ENCODE measurements at places on chromosomes 11 and 22. TPM values are rescaled to one million over a fixed set of nuclear protein-coding genes. Genes with fewer than 3 reads are reported as not detected.

The TUB gene
- total RNA-seq, result 14.9 TPM

The FAM180B gene
- total RNA-seq, result 0.31 TPM

The PDE2A gene
- total RNA-seq, result 3.4 TPM

The DEAF1 gene
- total RNA-seq, result 68.6 TPM

The OLFML1 gene
- total RNA-seq, result not detected

The USH1C gene
- total RNA-seq, result 1.5 TPM

The BTBD10 gene
- 22.4 TPM for total RNA-seq

The RTN4RL2 gene
- total RNA-seq, result 7.0 TPM

The KCNA4 gene
- not detected for total RNA-seq

The ANO9 gene
- total RNA-seq, result 12.3 TPM

DNA sequence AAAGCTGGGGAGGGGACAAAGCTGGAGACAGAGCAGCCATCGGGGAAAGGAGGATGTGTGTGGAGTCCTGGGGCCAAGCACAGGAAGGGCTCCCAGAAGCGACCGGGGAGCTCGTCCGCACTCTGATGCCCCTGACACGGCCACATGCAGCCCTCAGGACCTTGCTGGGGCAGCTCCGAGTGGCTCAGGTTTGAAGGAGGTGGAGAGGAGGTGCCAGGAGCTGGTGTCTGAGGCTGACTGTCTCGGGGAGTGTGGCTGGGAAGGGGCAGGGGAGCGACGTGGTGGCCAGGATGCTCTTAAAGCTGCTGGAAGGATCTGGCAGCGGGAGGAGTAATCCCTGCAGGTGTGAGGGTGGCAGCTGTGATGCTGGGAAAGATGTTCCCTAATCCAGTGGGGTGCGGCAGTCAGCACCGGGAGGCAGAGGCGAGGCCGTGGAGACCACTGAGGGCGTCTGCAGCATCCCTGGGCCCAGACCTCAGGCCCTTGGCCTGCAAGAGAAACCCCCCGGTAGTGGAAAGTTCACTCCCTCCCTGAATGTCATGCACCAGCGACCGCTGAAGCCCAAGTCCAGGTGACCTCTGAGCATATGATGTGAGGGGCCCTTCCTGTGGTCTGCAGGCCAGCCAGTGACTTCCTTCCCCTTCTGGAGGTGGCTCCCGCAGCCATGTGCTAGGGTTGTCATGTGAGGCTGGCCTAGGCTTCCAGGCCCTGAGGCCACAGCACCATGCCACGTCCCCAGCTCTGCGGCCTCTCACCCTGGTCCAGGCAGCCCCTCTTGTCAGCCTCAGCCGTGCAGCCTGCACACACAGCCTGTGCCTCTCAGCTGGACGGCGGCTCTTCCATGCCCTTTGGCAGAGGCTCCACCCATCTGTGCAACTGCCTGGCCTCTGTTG, 17.2 kb upstream of the CTSD start:
- 0 out of 2 replicates have a peak, but pooled peaks cover 3% of the 10 kb centered on the region for H3K36me3 ChIP-seq
- no peaks in the 10 kb centered on the region for H3K27me3 ChIP-seq
- H3K27ac ChIP-seq, result no peak overlapping the region

GRCh38 chr22:37019309-37020191, at the start of the genes MPST and TST:
Gene MPST (plus strand): TSS chr22:37019742. CDS start chr22:37019837, 95 bp downstream.
Gene TST (minus strand): TSS chr22:37019447. CDS start chr22:37018732, 715 bp downstream.
- H3K27ac ChIP-seq, result no peak within 1 kb of the TSS
- peaks cover 21% of the 10 kb centered on the region for H3K36me3 ChIP-seq
- no peaks in the 10 kb centered on the region for H3K27me3 ChIP-seq
- peak within 1 kb of the TSS; percentile 92 for H3K4me3 ChIP-seq
- H3K4me1 ChIP-seq, result peaks cover 6% of the 10 kb centered on the region

DNA sequence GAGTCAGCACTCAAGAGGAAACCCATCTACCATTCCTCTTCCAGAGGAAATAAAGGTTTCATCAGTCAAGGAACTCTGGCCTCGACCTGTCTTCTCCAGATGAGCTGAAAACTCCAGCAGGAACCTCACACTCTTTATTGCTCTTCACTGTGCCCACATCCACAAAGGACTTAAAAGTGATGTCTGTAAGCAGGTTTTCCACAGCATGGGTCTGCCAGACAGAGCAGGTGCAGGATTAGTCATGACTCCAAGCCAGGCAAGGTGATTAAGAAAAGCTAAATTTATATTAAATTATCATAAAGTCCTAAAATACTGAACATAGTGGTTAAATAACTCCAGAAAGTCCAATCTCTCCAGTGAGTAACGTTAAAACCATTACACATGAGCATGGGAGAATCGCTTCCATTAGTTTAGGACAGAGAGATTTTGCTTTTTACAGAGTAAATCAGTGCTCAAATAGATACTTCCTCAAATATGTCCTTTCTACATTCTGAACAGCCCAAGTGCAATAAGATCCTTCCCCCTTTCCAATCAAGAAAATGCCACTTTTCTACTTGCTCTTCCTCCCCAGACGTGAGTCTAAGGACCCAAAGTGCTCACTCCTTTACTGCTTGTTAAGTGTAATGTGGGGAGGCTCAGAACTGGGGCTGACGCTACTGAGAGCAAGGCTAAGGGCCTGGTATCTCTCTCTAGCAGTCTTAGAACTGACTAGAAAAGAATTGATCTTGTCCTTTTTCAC, 10.7 kb upstream of the CKAP5 start:
- H3K4me1 ChIP-seq, result no peaks in the 10 kb centered on the region
- H3K27ac ChIP-seq, result no peak overlapping the region
- no peaks in the 10 kb centered on the region for H3K27me3 ChIP-seq

DNA sequence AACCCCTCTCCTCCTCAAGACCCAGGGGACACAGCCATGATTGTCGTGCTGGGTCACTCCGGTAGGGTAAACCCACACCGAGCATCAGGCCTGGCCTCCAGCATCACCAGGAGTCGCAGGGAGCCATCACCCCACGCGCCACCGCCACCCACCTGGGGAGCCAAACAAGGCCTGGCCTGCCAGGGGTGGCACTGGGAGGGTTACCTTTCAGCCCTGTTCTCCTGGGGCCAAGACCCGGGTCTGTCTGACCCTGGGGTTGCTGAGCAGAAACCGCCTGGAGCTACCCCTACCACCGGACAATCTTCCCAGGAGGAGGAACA, 39.3 kb upstream of the NNMT start:
- no peak overlapping the region for H3K4me3 ChIP-seq
- H3K36me3 ChIP-seq, result no peaks in the 10 kb centered on the region
- no peaks in the 10 kb centered on the region for H3K4me1 ChIP-seq
- no peaks in the 10 kb centered on the region for H3K27me3 ChIP-seq
- no peak overlapping the region for H3K27ac ChIP-seq

DNA sequence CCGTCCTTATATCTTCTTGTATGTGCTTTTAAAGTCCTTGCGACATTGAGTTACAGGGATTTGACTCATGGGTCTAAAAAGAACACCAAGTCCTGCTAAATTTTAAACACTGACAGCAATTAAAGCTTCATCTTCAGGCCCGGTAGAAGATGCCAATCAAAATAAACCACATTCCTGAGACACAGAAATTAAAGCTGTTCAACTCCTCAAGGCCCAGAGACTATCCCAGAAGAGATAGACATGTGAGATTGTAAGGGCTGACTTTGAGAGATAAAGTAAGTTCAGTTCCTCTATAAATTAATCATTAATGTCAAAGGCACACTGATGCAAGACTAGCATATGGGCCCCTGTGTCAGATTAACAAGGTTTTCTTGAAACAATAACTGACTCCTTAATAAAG, 49.8 kb downstream of the OSBPL5 start:
- peaks cover 48% of the 10 kb centered on the region for H3K36me3 ChIP-seq
- DNase-seq, result no peak
- no peak overlapping the region for H3K4me3 ChIP-seq

- no peak overlapping the region for H3K4me3 ChIP-seq
- no peaks in the 10 kb centered on the region for H3K36me3 ChIP-seq
- no peaks in the 10 kb centered on the region for H3K27me3 ChIP-seq
- H3K27ac ChIP-seq, result no peak overlapping the region
- no peaks in the 10 kb centered on the region for H3K4me1 ChIP-seq
- no peak for DNase-seq
These were observed 929.0 kb upstream of the FAT3 start for GRCh38 chr11:91295591-91295990.

GRCh38 chr22:47610764-47611163, 848.3 kb downstream of the TBC1D22A start:
- no peak overlapping the region for H3K27ac ChIP-seq
- DNase-seq, result no peak
- H3K36me3 ChIP-seq, result no peaks in the 10 kb centered on the region

DNA sequence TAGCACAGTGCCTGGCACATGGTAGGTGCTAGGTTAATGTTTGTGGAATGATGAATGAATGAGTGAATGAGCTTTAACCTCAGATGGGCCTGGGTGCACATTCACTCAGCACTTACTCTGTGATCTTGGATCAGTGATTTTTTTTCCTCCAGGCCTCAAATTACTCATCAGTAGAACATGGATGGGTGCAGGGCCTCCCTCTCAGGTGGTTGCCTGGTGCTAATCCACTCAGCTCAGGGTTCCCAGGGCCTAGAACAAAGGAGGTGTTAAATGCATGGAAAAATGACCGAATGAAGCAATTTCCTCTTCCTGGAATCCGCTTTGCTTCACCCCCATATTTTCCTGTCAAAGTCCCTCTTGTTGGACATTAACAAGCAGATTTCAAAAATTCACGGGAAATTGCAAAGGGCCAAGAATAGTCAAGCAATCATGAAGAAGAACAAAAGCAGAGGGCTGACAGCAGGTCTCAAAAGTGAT, 93.5 kb downstream of the MYEOV start:
- H3K27ac ChIP-seq, result no peak overlapping the region
- no peak overlapping the region for H3K4me3 ChIP-seq
- no peaks in the 10 kb centered on the region for H3K4me1 ChIP-seq
- no peaks in the 10 kb centered on the region for H3K27me3 ChIP-seq
- DNase-seq, result no peak
- peaks cover 14% of the 10 kb centered on the region for H3K36me3 ChIP-seq

DNA sequence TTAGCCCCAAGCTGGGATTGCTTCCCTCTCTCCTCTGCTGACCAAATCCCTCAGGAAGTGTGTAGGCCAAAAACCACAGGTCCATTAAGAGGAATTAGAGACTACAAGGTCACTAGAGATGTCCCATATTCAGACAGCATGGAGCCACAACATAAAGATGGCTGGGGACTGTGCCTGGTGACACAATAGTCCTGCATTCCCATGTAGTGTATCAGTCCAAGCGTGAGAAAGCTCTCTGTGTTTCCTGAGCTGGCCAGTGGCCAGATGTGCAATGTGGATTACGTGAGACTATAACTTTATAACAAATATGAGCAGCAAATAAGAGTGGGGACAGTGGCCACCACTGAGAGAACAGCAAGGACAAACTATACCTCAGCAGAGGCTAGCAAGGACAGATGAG, 7.6 kb upstream of the MS4A10 start:
- no peak overlapping the region for H3K27ac ChIP-seq
- no peak overlapping the region for H3K4me3 ChIP-seq
- DNase-seq, result no peak
- H3K27me3 ChIP-seq, result no peaks in the 10 kb centered on the region

DNA sequence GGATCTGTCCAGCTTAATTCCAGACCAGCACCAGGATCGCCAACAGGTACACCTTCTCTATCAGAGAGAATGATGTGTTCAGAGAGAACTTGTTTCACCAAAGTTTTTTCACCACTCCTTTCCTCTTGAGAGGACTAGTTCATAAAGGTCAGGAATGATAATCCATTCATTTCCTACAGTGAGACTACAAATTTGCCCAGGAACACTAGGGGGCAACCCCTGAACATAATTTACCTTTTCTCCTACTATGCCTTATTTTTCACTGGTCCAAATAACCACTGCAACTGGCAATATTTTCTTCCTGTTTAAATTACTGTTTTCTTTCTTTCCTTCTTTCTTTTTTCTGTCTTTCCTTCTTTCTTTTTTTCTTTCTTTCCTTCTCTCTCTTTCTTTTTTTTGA, 22.5 kb downstream of the CAVIN3 start:
- H3K27me3 ChIP-seq, result no peaks in the 10 kb centered on the region
- DNase-seq, result no peak
- no peak overlapping the region for H3K27ac ChIP-seq
- H3K4me3 ChIP-seq, result no peak overlapping the region
- no peaks in the 10 kb centered on the region for H3K36me3 ChIP-seq
- H3K4me1 ChIP-seq, result peaks cover 3% of the 10 kb centered on the region

DNA sequence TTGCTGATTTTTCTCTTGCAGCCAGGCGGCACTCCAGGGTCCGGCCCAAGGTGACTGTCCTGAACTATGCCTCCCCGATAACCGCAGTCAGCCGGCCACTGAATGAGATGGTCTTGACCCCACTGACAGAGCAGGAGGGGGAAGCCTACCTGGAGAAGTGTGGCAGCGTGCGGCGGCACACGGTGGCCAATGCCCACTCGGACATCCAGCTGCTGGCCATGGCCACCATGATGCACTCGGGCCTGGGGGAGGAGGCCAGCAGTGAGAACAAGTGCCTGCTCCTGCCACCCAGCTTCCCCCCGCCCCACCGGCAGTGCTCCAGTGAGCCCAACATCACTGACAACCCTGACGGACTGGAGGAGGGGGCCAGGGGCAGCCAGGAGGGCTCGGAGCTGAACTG, 47.8 kb downstream of the TRAF6 start:
- H3K36me3 ChIP-seq, result no peaks in the 10 kb centered on the region
- H3K27me3 ChIP-seq, result no peaks in the 10 kb centered on the region
- H3K27ac ChIP-seq, result no peak overlapping the region
- no peak for DNase-seq
- no peaks in the 10 kb centered on the region for H3K4me1 ChIP-seq

DNA sequence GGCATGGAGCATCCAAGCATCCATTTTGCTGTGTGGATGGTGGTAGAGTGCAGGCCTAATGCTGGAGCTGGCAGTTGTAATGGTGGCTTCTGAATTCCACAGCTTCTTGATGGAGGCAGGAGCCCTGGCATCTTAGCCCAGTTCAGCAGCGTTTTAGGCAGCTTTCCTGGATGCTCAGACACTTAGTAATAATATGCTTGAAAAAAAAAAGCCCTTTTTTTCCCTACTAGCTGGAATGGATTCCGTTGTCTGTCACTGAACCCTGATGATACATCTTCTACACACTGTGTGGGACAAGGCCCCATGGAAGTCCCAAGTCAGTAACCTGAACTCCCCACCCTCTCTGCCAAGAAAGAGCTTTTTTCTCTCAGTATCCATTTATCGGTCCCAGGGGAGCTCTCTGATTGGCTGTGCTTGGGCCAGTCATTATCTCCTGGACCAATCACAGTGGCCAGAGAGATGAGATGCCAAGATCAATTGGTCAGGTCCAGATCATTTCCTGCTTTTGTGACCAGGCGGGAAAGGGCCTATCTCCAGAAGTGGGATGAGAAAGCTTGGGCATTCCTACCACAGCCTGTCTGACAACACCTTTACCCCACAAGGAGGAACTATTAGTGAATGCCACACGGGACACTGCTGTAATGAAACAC, 34.2 kb downstream of the MCM5 start:
- peaks cover 48% of the 10 kb centered on the region for H3K36me3 ChIP-seq
- DNase-seq, result no peak
- no peaks in the 10 kb centered on the region for H3K27me3 ChIP-seq

DNA sequence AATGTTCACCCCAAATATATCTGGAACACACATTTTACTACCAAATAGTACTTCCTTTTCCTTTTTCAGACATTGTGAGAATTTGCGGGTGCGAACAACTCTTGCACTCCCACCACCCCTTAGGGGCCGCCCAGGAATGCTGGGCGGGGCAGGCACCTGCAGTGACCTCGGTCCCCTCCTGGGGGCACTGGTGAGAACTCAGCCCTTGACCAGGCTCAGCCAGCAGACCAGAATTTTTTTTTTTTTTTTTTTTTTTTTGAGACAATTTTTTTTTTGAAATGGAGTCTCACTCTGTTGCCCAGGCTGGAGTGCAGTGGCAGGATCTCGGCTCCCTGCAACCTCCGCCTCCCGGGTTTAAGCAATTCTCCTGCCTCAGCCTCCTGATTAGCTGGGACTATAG, 75.8 kb downstream of the ARHGAP8 start:
- H3K27me3 ChIP-seq, result no peaks in the 10 kb centered on the region
- H3K4me1 ChIP-seq, result no peaks in the 10 kb centered on the region
- DNase-seq, result peak; percentile 69
- H3K36me3 ChIP-seq, result peaks cover 20% of the 10 kb centered on the region
- H3K4me3 ChIP-seq, result no peak overlapping the region
- no peak overlapping the region for H3K27ac ChIP-seq
